ENCODE measurements at places on chromosomes 3 and 15. TPM values are rescaled to one million over a fixed set of nuclear protein-coding genes. Genes with fewer than 3 reads are reported as not detected.
A peak's percentile ranks its signal among the peaks of the same experiment; 100 is the strongest.

DNA sequence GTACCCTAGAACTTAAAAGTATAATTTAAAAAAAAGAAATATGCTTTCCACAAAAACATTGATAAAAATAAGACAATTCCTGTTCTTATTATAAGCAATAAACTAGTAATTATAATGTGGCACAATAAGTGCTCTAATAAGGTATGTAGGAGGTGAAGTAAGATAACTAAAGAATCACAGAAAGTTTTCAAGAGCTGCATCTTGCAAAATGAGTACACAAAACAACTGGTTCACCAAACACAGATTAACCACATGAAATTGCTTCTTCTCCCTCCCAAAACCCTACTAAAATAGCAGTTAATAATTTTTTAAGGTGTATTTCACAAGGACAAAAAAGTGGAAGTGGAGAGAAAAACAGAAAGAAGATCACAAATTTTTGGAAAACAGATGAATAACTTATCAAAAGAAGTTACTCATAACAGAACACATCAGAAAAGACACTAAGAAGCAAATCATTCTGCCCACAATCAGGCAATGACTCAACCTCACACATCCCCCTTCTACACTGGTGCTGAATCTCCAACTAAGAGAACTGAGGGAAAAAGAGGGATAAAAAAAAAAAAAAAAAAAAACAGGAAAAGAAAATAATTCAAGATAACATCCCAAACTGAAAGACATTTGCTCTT, 64.2 kb downstream of the TBC1D5 start:
- peak; percentile 34 for DNase-seq

- no peak for DNase-seq
These were observed 1.0 kb downstream of the DCBLD2 start for GRCh38 chr3:98900265-98901118.

- DNase-seq, result no peak
These were observed 39.5 kb downstream of the ZNF710 start for GRCh38 chr15:90040618-90041017.

- DNase-seq, result no peak
These were observed 94.7 kb upstream of the TUSC7 start for GRCh38 chr3:116614795-116615362.

GRCh38 chr3:124261306-124261705, 269.4 kb upstream of the ROPN1 start:
- no peak for DNase-seq

DNA sequence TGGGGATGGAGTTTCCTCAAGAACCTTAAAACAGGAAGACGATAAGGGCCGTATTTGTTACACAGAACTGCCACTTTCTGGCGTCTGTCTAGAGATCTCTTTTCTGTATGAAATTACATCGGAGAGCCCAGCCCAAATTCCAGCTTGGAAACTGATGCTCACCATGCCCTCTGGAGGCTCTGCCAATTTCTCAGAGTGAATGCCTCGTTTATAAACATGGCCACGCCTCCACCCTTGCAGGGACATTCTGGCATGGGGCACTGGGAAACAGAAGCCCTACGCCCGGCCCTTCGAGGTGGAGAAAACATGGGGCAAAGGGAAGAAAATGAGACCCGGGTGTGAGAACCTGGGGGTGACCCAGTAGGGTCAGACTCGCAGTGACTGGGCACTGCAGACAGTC, 53.4 kb upstream of the SEC13 start:
- peak; percentile 61 for DNase-seq

- peak; percentile 68 for DNase-seq
These were observed 9.5 kb upstream of the LTK start for GRCh38 chr15:41523097-41523496.

- DNase-seq, result no peak
These were observed 247.7 kb upstream of the GADL1 start for GRCh38 chr3:31142139-31142538.

DNA sequence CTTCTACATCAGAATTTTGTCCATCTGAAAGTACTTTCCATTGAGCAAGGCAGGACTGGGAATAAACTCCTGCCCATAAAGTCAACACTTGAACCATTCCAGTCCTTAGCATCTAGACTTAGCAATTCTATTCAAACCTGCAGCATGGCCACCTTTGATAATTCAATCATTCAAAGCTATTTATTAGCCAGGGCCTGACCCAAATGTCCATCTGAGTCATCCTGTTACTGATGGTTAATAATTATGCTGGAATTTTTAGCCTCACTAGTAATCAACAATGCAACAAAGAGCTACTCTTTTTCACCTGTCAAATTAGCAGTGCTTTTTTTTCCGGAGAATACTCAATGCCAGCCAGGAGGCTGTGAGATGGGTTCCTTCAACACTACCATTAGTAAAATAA, 72.7 kb upstream of the SNRK start:
- no peak for DNase-seq

- DNase-seq, result no peak
These were observed 127.0 kb upstream of the CNTN6 start for GRCh38 chr3:965826-966225.

GRCh38 chr3:176469694-176470205, 727.5 kb downstream of the TBL1XR1 start:
- DNase-seq, result no peak

DNA sequence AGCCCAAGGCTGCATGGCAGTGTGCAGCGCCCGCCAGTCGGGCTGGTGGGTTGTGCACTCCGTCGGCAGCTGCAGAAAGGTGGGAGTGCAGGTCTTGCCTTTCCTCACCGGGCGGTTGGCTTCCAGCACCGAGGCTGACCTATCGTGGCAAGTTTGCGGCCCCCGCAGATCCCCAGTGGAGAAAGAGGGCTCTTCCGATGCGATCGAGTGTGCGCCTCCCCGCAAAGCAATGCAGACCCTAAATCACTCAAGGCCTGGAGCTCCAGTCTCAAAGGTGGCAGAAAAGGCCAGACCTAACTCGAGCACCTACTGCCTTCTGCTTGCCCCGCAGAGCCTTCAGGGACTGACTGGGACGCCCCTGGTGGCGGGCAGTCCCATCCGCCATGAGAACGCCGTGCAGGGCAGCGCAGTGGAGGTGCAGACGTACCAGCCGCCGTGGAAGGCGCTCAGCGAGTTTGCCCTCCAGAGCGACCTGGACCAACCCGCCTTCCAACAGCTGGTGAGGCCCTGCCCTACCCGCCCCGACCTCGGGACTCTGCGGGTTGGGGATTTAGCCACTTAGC, 4.3 kb downstream of the ISL2 start:
- DNase-seq, result no peak

DNA sequence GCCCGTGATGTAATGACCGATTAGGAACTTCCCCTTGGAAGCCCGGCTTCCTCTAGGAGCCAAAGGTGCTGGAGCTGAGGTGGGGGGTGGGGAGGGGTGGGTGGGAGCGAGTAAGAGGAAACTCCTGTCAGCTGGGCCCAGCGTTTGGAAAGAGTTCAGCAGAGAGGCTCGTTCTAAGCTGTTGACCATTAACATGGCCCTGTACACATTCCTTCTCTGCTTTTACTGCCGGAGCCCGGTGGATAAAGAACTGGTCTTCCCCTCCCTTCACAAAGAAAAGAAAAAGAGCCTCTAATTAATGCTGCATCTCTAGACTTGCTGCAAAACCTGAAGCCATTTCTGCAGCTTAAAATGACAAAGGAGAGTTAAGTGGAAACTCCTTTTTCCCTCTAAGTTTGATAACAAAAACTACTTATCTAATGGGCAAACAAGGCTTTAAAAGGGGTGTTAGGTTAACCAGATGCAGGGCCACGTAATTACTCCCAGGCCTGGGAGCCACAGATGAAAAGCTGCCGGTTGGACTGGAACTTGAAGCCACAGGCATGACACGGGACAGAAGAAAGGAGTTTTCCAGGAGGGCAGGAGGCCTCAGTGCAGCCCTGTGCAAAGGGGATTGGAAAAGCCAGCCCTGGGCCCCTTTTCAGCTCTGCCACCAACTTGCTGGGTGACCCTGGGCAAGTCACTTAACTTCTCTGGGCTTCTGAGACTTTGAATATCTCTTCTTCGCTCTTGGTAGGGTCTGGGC, 71.3 kb downstream of the SMAD6 start:
- no peak for DNase-seq

DNA sequence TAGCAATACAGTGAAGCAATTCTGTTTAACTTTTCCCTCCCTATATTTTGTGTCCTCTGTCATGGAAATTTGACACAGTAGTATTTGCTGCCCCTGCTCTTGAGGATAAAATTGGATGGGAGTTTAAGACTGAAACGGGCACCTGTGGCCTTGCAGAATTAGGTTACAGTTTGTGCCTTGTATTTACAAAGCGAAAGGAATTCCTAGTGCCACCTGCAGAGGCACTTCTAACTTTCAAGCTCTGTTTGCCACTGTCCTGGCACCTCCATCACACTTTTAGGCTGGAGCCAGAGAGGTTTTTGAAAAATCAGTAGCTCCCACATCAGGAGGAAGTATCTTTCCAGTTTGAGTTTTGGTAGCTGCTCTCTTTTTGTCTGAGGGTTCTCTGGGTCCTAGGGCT, 39.5 kb downstream of the CD86 start:
- no peak for DNase-seq

DNA sequence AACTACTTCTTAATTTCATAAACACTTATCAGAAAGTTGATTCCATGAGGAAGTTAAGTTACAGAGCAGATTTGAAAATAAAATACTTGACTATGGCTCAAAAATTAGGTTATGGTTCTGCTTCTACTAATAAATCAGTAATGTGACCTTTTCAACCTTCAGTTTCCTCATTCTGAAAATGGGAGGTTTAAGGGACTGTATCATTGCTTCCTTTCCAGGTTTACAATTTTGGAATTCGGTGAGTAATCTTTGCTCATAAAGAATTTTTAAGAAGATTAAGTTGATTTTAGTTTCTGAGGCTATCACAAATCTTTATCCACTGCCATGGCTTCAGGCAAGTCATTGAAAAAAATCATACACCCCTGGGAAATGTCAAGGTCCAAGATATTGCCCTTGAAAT, 1061.2 kb downstream of the DIPK2A start:
- no peak for DNase-seq

FILIP1L gene
- 10.8 TPM for total RNA-seq

CPNE9 gene
- total RNA-seq, result not detected
